Lung (tissue), 17 donors: ENCODE measurements at places on chromosomes 6 and 20. TPM values are rescaled to one million over a fixed set of nuclear protein-coding genes. Genes with fewer than 3 reads are reported as not detected.

DNA sequence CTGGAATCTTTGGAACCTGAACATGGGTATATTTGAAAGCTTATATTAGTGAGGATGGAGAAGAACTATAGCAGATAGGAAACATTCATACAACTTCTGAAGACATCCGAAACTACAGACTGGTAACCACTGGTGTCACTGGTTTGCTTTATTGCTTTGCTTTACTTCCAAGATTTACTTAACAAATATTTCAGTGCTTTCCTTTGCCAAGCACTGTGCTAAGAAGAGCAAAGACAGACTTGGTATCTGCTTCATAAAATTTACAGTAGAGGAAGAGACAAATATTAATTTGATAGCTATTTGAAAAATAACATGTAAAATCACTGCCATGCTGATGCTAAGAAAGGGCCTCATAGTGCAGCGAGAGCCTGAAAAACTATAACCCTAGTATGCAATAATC is 1.8 kb downstream of the TPD52L1 start:
- no peak overlapping the region for H3K4me3 ChIP-seq
- no peaks in the 10 kb centered on the region for H3K4me1 ChIP-seq
- H3K27me3 ChIP-seq, result peaks cover 3% of the 10 kb centered on the region
- no peak for DNase-seq

DNA sequence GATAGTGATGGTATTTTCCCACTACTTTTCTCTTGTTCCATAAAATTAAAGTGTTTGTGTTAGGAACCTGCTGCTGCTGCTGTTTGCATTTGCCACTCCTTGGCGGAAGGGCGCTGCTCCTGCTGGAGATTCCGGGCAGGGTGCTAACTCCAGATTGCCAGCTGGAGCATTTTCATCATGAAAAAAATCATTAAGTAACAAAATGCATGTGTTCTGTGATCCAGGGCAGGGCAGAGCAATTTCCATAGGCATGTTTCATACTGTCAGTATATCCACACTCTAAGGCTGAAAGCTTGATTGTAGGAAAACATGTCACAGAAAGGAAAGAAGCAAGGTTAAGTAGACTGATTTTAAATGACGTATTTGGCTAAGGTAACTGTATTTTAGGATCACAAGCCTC is 24.0 kb downstream of the PBOV1 start:
- no peak overlapping the region for H3K27ac ChIP-seq
- H3K4me3 ChIP-seq, result no peak overlapping the region
- H3K36me3 ChIP-seq, result no peaks in the 10 kb centered on the region
- H3K27me3 ChIP-seq, result no peaks in the 10 kb centered on the region

DNA sequence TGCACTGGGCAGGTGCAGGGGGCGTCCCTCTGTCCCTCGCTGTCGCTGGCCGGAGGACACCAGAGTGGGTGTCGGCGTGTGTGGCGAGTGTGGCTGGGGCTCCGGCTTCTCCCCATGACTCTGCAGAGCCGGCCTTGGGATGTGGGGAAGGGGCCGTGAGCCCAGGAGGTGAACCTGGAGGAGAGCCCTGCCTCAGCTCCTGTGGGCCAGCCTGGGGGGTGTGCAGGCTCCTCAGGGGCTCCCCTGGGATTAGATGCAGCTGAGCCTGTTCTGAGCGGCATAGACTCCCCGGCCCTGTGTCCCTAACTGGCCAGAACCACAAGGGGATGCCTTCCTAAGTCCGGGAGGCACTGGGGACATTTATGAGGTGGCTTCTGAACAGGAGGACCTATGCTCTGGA is 73.2 kb upstream of the GATA5 start:
- no peak for DNase-seq
- H3K36me3 ChIP-seq, result no peaks in the 10 kb centered on the region
- H3K4me3 ChIP-seq, result no peak overlapping the region
- H3K27me3 ChIP-seq, result peaks cover 7% of the 10 kb centered on the region

DNA sequence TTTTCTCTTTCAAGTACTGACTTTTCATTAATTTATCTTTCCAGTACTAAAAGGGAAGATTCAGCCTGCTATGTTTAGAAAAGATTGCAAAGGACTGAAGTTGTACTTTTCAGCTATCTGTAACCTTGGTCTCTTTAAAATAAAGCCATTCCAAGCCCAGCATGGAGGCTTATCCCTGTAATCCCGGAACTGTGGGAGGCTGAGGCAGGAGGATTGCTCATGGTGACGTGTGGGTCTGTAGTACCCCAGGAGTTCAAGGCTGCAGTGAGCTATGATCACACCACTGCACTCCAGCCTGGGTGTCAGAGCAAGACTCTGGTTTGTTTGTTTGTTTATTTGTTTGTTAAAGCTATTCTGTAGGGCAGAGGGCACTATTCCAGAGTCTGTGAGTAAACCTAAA is 50.6 kb upstream of the TMEM170B start:
- H3K36me3 ChIP-seq, result no peaks in the 10 kb centered on the region
- no peaks in the 10 kb centered on the region for H3K4me1 ChIP-seq
- H3K27me3 ChIP-seq, result no peaks in the 10 kb centered on the region
- DNase-seq, result no peak

GRCh38 chr6:110422444-110422822 is 7.1 kb upstream of the DDO start:
- no peak for DNase-seq
- H3K4me3 ChIP-seq, result no peak overlapping the region
- H3K4me1 ChIP-seq, result no peaks in the 10 kb centered on the region

- no peak overlapping the region for H3K4me3 ChIP-seq
- H3K4me1 ChIP-seq, result no peaks in the 10 kb centered on the region
- H3K27me3 ChIP-seq, result no peaks in the 10 kb centered on the region
- DNase-seq, result no peak
- no peak overlapping the region for H3K27ac ChIP-seq
Measured at GRCh38 chr6:72401865-72402264, 220.0 kb upstream of the KCNQ5 start.

GRCh38 chr6:134723081-134723871 is 226.6 kb downstream of the ALDH8A1 start:
- H3K27ac ChIP-seq, result no peak overlapping the region
- H3K36me3 ChIP-seq, result no peaks in the 10 kb centered on the region
- H3K27me3 ChIP-seq, result no peaks in the 10 kb centered on the region
- no peak overlapping the region for H3K4me3 ChIP-seq

Gene NR2E1
- total RNA-seq, result not detected

Gene CENPQ
- total RNA-seq, result 9.2 TPM

Gene PPP1R14C
- 20.1 TPM for total RNA-seq

Gene FOXQ1
- 22.9 TPM for total RNA-seq
